ENCODE measurements at places on chromosomes 12 and 14. TPM values are rescaled to one million over a fixed set of nuclear protein-coding genes. Genes with fewer than 3 reads are reported as not detected.

A2ML1 gene
- polyA plus RNA-seq: 0.11 TPM

GRCh38 chr12:86233126-86233525, 23.1 kb downstream of the MGAT4C start:
- no peak for DNase-seq

DNA sequence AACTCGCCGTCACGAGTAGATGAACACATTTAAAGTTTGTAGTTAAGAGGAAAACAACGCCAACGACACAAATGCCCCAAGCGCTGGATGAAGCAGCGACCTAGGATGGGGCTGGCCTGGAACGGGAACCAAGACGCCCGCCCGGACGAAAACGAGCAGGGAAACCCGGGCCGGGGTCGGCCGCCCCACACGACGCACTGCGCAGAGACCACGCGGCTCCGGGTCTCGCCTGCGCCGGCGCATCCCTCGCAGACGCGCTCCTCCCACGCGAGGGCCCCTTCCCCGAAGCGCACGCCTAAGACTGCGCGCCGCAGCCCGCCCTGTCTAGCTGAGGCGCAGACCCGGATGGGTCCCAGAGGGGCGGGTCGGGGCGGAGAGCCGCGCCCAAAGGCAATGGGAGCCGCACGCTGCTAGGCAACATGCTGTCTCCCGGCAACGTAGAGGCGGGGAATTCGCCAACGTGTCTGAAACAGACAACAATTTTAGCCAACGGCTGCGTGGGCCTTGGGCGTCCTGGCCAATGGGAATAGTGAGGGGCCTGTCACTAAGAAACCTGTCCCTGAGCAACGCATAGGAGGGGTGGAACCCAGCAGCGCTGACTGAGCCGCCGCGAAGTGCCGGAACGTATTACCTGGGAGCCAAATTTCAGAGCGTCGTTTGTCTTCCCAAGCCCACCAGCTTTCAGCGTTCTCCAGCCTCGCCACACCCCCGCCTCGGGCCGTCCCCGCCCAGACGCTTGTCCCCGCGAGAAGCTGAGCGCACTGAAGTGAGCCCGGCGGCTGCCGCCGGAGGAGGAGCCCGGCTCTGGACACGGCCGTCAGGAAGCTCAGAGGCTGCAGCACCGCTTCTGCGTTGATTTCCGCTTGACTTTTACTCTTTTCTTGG, 21.0 kb upstream of the CHFR start:
- DNase-seq: peak; percentile 95

DBX2 gene
- 0.08 TPM for polyA plus RNA-seq

GPD1 gene
- polyA plus RNA-seq: 81.4 TPM

DNA sequence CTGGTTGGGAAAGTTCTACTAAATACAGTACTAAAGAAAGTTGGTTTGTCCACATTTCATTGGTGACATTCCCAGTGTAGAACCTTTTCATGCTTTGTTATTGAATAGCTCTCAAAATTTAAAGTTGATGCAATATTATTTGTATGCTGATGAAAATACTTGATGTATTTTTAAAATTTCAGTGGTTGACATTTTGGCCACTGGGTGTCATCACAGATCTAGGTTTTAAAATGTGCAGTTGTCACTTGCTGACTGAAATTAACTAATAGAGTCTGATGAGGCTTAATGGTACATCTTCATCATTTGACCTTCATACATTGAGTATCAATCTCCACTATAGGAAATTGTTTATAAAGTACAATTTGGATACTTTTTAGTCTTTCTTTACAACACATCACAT, 37.1 kb downstream of the CMAS start:
- DNase-seq: peak; percentile 15

ORAI1 gene
- 14.7 TPM for polyA plus RNA-seq

DNA sequence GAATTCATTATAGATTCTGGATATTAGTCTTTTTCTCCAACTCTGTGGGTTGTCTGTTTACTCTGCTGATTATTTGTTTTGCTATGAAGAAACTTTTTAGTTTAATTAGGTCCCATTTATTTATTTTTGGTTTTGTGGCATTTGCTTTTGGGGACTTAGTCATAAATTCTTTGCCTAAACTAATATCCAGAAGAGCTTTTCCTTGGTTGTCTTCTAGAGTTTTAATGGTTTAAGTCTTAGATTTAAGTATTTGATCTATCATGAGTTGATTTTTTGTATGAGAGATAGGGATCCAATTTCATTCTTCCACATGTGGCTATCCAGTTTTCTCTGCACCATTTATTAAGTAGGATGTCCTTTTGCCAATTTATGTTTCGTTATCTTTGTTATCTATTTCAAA, 683.4 kb upstream of the FBXO33 start:
- DNase-seq: no peak

DNA sequence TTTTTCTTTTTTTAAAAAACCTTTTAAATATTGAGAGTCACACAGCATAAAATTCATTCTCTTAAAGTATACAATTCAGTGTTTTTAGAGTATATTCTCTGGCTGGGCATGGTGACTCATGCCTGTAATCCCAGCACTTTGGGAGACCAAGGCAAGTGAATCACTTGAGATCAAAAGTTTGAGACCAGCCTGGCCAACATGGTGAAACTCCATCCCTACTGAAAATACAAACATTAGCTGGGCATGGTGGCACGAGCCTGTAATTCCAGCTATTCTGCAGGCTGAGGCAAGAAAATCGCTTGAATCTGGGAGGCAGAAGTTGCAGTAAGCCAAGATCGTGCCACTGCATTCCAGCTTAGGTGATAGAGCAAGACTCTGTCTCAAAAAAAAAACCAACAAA, 68.4 kb upstream of the BCAT1 start:
- no peak for DNase-seq
